ENCODE measurements at places on chromosomes 11 and 22. TPM values are rescaled to one million over a fixed set of nuclear protein-coding genes. Genes with fewer than 3 reads are reported as not detected.
A peak's percentile ranks its signal among the peaks of the same experiment; 100 is the strongest.

The ATG13 gene
- total RNA-seq = 101 TPM

The PHF5A gene
- total RNA-seq = 50.6 TPM

The PATE2 gene
- 0.27 TPM for total RNA-seq

- peak; percentile 52 for DNase-seq
Measured at GRCh38 chr22:41668971-41669911, 19.4 kb downstream of the SNU13 start.

DNA sequence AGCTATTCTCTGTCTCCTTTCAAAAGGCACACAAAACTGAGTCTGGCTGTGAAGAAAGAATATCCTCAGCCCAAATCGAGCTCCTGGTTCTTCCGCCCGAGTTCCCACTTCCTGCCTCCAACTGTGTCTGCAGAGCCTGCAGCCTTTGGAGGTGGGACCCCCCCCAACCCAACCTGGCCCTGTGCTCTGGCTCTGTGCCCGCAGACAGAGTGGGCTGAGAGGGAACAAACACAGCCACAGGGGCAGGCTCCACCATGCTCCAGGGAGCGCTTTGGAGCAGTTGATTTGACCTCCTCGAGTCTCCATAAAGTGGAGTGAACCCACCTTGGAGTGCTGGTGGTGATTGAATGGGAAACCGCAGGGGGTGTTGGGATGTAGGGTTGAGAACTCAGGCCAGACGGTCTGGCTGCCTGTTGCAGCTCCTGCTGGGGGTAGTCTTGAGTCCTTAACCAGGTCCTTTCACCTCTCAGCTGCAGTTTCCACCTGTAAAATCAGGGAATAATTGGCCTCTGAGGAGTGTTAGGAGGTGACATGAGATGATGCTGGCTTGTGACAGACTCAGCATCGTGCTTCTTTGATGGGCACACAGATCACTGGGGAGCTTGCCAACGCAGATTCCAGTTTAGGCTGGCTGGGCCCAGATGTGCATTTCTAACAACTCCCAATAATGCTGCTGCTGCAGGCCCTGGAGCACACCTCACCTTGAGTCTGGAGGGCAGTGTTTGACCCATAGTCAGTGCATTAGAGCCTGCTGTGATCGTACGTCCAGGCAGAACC is 11.4 kb downstream of the DAGLA start:
- no peak for DNase-seq

DNA sequence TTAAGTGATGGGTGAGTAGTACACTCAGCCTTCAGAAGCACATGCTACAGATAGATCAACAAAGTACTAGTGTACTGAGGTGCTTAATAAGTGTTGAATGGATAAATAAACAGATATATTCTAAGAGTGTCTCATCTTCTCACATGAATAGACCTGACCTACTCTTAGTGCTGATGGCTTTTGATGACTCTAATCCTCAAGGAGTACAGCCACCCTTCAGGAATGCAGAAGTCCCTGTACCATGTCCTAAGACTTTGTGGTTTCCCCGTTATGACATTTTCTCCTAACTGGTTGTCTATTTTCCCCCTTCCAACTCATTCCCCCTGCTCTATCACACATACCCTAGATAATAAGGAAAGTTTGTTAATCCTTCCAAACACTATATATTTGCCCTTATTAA is 61.6 kb downstream of the C11orf65 start:
- peak; percentile 65 for DNase-seq

- DNase-seq = no peak
Measured at GRCh38 chr22:45518580-45518991, 15.9 kb downstream of the FBLN1 start.

Measured in kidney epithelial cell (primary cell).